Pulmonary artery endothelial cell (primary cell): ENCODE measurements at places on chromosomes 12 and 14. TPM values are rescaled to one million over a fixed set of nuclear protein-coding genes. Genes with fewer than 3 reads are reported as not detected.

DNA sequence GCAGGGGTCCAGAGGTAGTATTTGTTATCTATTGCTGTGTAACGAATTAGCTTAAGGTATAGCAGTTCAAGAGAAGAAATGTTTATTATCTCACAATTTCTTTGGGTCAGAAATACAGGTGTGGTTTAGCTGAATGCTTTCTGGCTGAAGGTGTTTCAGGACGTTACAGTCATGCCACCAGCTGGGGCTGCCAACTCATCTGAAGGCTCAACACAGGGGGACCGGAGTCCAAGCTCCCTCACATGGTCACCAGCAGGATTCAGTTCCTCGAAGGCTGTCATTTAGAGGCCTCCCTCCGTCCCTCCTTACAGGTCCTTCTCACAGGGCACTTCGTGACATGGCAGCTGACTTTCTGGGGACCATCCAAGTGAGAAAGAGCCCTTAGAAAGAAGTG, 37.5 kb upstream of the SINHCAF start:
- DNase-seq: no peak

GRCh38 chr14:104563742-104564615, 15.6 kb upstream of the C14orf180 start:
- peak; percentile 29 for DNase-seq

DNA sequence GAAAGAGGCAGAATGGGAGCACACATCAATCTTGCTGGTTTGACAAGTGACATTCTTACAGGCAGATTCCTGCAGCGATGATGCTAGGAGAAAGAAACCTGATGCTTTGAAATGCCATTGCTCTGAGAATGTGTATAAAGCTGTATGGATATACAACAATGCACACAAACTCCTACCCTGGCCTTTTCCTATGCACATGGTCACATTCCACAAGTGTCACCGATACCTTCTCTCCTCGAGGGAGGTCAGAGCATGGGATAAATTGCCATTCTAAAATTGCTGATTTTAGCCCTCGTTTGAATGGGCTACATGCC, 11.9 kb downstream of the FGF6 start:
- DNase-seq: no peak

The RPL10L gene
- total RNA-seq: not detected in 2 replicates

The FSCB gene
- total RNA-seq: not detected in 2 replicates
